ENCODE measurements at places on chromosomes 5 and 9.

GRCh38 chr5:104347119-104347708 lies 784.6 kb upstream of the NUDT12 start:
- no peak for DNase-seq

DNA sequence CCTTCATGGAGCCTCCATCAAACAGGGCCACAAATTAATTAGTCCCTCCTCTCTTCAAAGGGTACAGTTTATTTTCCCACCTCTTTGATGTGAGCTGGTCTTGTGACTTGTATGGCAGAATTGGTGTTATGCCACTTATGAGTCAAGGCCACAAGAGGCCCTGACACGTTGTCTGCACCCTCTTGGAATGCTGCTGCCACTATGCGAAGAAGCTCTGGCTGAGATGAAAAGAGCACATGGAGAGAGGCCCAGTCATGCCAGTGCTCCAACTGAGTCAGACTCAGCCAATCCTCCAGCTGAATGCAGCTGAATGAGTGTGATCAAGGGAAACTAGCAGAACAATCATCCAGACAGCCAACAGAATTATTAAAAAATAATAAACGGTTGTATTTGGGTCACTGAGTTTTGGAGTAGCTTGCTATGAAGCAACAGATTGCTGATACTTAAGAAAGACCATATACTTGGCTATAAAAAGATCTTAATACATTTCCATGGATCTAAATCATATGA lies 128.3 kb downstream of the MARCHF11 start:
- DNase-seq, result no peak

DNA sequence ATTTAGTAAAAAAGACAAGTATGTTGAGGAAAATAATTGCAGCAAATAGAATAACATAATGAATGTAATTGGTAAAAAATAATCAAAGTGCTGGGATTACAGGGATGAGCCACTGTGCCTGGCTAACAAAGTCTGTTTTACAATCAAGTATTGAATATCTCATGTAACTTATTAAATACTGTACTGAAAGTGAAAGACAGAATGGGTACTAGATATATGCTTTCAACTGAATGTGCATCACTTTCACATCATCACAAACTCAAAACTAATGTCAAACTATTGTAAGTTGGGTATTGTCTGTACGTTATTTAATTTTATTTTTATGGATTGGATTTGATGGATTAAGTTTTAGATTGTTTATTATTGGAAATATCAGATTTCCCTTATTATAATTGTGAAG lies 58.9 kb downstream of the LURAP1L start:
- DNase-seq, result no peak

- no peak for DNase-seq
Observed at GRCh38 chr9:116471944-116472506, 215.1 kb upstream of the TRIM32 start.

DNA sequence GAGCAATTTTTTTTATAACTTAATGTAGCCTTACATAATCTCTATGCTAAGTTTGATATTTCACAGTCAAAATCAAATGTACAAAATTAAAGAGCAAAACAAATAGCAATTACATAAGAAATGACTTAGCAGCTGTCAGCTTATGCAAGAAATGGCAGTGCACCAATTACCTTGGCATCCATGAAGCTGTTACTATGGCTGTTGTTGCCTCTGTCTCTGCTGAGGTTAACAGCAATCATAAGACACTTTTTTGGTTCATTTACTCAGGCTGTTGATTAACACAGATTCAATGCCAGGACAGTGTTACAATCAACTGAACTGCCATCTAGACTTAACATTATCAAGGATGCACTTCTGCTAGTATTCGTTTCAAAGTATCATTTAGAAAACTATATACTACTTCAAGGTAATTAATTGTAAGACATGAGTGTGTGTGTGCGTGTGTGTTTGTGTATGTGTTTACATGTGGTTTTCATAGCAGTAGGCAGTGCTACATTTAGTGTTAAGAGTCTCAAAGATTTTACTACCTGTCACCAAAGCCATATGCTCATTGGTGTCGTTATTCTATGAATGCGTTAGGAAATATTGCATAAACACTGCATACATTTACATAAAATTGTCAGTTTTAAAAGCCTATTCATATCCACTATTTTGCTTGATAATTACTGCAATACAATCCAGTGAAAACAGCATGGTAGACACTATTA lies 1084.2 kb upstream of the COX7C start:
- DNase-seq, result no peak

GRCh38 chr5:914612-915011 lies 21.9 kb downstream of the TRIP13 start:
- no peak for DNase-seq

DNA sequence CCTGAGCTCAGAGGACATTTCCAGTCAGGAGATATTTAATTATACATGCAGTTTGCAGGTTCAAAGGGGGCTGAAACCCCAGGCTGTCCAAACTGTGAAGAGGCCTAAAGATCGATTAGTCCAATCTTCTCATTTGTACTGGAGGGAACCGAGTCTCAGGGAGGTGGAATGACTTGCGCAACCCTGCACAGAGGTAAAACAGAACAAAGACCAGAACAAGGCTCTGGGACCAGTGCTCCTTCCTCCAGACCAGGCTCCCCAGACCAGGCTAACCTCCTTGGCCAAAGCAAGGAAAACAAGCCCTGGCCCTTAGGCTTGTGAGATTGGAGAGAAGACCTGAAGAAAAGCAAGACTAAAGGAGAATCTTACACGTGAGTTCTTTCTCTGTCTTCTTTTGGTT lies 120.8 kb downstream of the ENC1 start:
- no peak for DNase-seq

Data from activated CD8-positive, alpha-beta memory T cell treated with anti-CD3 and anti-CD28 coated beads, Interleukin-2, amount 50 U/mL, for 4 hours (primary cell).